Activated CD4-positive, alpha-beta T cell treated with anti-CD3 and anti-CD28 coated beads, Interleukin-2, amount 50 U/mL, for 24 hours (primary cell): ENCODE measurements at places on chromosomes 6 and 20.

GRCh38 chr20:48898210-48898609 lies 23.3 kb upstream of the ARFGEF2 start:
- DNase-seq = no peak

- DNase-seq = no peak
These were observed 22.2 kb downstream of the EIF2S2 start for GRCh38 chr20:34089655-34090345.

- no peak for DNase-seq
These were observed 14.5 kb upstream of the DUSP22 start for GRCh38 chr6:277746-278145.

DNA sequence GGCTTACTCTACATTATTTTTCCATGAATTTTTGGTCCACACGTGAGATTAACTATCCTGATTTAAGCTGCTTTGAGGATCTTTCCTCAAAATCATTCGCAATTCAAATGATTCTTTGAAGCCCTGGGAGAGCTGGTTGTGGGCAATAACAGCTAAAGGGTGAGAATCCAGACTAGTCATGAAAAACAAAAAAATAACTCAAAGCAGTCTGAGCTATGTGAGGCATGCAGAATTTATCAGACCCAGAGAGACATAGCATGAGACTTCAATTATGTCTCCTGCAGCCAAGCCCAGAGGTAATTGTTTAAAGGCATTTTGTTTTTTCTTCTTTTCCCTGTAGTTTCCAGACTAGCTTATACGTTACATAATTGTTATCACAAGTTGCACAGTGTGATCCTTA lies 517.3 kb upstream of the PTCHD4 start:
- DNase-seq = no peak

DNA sequence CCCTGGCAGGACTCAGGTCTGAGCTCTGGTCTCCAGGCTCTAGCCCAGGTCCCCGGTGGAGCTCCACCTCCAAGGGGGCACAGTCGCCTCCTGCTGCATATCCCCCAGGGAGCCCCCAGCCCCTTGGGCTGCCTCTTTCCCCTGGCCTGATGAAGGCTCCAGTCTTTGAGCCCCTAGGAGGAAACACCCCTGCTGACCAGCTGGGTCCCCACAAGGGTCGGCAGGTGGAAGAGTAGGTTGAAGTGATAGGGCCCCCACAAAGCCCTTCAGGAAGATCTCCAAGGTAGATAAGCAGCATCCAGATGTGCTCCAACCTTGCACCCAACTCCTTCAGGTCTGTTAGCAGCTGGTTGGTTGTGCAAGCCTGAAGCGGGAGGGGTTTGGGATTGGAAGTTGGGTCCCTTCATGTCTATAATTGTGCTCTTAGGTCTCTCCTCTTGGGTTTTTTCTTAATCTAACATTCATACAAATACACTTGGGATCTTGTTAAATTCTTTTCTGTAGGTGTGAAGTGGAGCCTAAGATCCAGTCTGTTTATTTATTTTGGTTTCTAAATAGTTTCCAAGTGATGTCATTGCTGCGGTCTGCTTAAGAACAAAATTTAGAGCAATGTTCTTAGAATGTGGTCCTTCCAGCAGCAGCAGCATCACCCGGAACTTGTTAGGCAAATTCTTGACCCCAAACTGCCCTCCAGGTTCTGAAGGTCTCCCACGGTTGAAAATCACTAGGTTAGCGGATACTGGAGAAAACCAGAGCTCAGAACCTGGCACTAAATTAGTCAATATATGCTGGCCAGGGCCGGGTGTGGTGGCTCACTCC lies 5.1 kb downstream of the UBE2C start:
- no peak for DNase-seq

DNA sequence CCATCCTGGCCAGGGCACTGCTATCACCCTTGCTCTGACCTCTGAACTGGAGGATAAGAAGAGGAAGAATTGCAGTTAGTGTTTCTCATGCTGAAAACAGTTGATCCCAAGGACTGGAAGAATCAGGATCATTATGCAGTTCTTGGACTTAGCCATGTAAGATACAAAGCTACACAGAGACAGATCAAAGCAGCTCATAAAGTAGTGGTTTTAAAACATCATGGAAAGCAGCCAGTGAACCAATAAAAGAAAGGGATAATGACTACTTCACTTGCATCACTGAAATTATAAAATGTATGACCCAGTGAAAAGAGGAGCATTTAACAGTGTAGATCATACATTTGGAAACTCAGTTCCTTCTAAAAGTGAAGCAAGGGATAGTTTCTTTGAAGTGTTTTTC lies 47.7 kb downstream of the DNAH8 start:
- no peak for DNase-seq

- DNase-seq = no peak
These were observed 15.8 kb downstream of the POM121L2 start for GRCh38 chr6:27296106-27296783.

- DNase-seq = peak; percentile 39
These were observed 806 bp downstream of the MICAL1 start for GRCh38 chr6:109454496-109455436.

DNA sequence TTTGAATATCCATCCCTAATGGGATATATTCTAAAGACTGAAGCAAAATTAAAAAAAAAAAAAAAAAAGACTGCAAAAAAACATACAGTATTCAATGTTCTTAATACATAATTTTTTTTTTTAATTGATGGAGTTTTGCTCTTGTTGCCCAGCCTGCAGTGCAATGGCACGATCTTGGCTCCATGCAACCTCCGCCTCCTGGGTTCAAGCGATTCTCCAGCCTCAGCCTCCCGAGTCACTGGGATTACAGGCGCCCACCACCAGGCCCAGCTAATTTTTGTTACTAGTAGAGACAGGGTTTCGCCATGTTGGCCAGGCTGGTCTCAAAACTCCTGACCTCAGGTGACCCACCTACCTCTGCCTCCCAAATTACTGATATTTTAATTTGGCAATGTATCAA lies 29.3 kb downstream of the RANBP9 start:
- DNase-seq = no peak

DNA sequence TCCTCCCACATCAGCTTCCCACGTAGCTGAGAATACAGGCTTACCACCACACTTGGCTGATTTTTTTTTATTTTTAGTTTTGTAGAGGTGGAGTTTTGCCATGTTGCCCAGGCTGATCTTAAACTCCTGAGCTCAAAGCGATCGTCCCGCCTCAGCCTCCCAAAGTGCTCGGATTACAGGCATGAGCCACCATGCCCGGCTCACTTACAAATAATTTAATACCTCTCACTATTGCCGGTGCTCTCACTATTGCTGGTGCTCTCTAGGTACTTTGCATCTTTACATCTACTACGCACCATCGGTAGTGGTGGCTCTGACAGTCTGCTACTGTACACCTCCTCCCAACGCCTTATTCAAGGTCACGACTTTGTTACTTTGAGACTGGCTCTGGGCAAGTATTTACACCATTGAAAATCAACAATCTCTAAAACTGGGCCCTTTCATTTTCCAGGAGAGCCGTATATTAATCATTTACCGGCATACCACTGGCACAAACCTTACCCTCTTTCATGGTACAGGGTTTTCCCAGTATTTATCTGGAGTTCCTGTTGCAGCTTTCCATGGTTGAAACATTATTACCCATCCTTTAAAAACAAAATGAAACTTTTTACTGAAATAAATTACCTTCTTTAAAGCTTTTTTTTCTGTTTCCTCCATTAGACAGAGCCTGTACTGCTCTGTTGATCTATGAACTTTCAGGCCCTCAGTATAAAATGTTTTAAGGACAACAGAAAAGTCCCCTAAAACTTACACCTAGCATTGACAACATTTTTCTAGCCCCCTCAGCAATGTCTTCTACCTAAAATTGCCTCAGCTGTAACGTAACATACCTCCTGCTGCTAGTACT lies 259.6 kb upstream of the PLCB4 start:
- DNase-seq = no peak

- DNase-seq = no peak
These were observed 1.2 kb downstream of the ECI2 start for GRCh38 chr6:4133941-4134838.

DNA sequence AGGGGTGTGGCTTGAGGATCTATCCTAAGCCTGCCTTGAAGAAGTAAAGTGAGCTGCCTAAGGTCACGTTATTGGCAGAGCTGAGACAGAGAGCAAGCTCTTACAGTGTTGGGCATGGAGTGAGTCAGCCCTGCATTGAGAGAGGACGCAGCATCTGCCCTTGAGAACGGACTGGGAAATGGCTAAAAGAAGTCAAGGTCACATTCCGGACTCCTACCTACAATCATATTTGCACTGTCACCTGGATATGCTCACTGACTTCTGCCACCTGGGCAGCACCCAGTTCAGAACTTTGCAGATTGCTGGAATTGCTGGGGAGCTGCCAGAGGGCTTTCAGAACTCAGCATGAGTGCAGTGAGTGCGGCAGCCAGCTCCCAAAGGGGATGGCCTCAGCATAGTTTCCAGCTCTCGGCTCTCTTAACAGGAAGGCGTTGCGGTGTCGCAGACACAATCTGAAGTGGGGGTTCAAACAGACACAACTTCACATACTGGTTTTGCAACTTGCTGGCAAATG lies 199.3 kb upstream of the SGK1 start:
- no peak for DNase-seq

GRCh38 chr6:163874784-163875183 lies 460.3 kb downstream of the QKI start:
- DNase-seq = no peak

DNA sequence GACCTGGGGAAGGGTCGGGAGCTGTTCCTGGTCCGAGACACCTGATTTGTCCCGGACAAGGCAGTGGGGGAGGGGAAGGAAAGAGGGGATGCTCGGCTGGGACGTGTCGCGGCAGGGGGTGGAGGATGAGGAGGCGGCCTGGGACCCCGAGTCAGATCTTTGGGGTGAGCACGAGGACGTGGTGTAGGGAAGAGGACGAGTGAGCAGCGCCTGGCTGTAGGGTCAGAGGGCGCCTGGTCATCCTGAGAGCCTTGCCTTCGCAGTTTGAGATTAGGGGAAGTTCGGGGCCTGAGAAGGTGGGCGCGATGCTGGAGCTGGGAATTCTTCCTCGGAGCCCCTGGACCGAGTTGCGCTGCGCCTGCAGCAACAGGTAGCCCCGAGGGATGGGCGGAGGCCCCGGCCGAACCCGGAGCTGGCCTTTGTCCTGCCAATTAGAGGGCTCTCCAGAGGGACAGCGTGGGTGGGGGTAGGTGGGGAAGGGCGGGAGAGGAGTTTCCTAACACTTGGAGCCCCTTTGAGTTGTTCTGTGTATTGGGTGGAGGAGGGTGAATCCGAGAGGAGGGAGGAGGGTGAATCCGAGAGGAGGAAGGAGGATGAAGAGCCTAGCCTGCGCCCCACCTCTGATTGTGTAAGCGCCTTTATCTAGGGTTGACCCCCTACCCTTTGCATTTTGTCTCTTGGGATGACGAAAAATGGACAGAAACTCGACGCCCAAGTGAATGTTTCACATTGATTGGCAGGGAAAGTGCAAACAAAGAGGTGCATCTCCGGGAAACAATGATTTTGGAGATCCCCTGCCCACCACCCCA lies 72.0 kb downstream of the SOX4 start:
- no peak for DNase-seq

DNA sequence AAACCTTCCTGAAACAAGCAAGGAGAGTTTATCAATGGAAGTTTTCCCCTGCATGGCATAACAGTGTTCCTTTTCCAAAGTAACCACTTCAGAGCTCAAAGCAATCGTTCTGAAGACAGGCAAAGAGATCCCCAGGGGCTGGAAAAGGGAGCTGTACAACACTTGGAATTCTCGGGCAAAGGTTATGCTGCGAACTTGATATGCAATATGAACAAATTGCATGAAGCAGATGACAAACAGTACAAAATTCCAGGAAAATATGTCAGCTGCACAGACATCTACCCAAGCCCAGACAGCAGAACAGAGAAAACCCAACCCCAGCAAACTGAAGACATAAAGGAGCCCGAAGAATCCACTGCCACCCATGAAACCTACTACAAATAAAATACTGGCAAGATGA lies 18.4 kb downstream of the POPDC3 start:
- DNase-seq = no peak

- DNase-seq = peak; percentile 43
These were observed 116.0 kb downstream of the TRIM27 start for GRCh38 chr6:28807682-28808280.

DNA sequence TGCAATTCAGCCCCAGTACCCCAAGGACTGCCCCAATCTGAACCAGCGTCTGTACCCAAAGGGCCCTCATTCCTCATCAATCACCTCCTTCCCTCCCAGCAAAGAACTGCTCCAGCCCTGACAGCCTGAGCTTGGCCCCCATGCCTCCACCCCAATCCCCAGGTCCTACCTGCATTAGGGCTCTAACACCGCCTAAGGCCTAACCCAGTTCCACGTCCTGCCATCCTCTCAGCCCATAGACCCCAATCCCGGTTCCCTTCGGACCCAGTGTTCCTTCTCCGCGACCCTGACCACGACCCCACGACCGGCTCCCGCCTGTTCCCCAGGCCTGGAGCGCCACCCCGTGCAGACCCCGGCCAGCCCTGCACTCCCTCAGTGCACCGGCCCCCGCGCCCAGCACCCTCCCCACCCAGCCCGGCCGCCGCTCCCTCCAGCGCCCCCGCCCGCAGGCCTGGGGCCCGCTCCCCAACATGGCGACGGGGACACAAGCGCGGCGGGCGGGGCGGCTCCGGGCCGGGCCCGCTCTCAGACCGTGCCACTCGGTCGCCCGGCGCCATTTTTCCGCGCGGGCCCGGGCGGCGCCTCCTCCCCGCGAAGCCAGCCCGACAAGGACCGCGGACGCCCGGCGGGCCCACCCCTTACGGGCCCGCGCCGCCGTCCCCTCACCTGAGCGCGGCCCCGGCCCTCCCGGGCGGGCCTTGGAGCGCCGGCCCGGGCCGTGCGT lies 483 bp downstream of the NCOA6 start:
- DNase-seq = peak; percentile 37

DNA sequence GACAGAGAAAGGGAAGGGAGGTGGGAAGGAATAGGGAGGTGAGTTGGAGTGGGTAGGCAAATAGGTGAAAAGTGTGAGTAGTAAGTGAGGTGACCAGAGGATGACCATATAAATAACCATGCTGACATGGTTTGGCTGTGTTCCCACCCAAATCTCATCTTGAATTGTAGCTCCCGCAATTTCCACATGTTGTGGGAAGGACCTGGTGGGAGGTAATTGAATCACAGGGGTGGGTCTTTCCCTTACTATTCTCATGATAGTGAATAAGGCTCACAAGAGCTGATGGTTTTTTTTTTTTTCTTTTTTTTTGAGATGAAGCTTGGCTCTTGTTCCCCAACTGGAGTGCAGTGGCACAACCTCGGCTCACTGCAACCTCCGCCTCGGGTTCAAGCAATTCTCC lies 21.5 kb upstream of the SMIM13 start:
- no peak for DNase-seq

DNA sequence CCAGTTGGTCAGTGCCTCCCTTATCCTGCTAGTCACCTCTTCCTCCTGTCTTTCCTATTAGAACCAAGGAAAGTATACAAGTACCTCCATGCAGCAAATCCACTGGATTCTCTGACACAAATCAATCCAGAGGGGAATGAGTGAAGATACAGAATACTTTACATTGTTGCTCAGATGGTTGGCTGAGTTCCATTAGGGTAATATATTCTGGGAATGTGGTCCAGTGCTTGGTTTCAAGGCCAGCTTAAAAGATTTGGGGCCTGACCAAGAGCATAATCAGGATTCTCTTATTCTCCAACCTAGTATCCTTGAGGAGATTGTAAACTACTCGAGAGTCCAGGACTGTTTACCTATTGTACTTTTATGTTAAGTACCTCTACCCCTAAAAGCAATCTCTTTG lies 23.0 kb downstream of the CARMIL1 start:
- DNase-seq = no peak

- DNase-seq = no peak
These were observed 2.5 kb downstream of the RBM39 start for GRCh38 chr20:35739294-35740163.
